K562 (cell line): ENCODE measurements at places on chromosomes 5 and 9. TPM values are rescaled to one million over a fixed set of nuclear protein-coding genes. Genes with fewer than 3 reads are reported as not detected.

DNA sequence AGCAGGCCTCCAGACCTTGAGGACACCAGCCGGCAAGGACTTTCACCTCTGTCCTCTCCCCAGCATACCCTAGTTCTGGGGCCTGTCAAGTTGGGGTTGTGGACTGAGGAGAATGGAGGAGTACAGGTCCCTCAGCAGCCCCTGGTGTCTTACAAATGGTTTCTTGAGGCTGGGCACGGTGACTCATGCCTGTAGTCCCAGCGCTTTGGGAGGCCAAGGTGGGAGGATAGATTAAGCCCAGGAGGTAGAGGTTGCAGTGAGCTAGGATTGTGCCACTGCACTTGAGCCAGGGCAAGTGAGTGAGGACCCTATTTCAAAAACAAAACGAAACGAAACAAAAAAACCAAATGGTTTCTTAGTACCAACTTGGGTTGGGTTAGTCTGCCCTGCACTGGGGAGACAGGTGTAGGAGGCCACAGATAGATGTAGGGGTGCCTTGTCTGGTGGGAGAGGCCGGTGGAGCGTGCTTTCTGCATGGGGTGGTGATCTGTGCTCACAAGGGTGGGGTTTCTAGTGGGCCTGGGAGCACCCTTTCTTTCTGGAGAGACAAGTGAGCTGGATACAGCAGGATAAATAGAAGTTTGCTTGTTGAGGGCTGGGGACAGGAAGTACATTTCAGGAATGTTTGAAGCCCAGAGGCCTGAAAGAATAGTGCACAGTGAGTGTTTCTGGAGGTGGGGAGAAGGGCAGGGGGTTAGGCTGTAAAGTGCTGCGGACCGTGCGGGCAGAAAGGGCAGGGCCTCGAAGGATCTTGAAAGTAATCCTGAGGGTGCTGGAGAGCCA is 37.7 kb upstream of the PSD2 start:
- H3K4me3 ChIP-seq, result no peak overlapping the region
- peaks cover 23% of the 10 kb centered on the region for H3K4me1 ChIP-seq
- no peak for DNase-seq
- H3K36me3 ChIP-seq, result no peaks in the 10 kb centered on the region

DNA sequence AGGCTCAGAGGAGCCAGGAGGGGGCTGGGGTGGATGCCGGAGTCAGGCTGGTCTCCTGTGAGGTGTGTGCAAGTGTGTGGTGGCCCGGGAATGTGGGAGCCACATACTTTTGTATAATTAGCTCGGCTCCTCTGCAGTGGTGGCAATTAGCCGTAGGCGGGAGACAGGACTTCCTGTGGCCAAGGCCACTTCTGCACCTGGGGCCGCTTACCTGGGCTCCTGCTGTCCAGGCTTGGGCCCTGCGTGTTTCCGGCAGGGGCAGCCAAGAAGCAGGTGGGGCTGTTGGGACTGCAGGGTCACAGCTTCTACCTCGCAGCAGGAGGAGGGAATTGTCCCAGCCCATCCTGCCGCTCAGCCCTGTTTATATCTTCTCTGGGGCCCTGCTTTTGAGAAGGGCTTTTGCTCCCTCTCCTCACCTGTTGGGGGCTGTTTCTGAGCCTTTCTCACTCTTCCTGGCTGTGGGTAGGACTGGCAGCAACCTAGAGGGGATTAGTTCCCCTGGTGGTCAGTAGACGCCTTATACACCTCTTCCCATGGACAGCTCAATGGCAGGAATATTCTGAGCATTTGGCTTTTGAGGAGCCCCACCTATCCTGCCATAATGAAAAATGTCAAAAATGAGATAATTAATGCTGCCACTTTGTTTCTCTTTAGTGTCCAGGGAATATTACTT is 145.4 kb upstream of the PITX1 start:
- DNase-seq, result no peak
- H3K36me3 ChIP-seq, result no peaks in the 10 kb centered on the region
- H3K4me3 ChIP-seq, result no peak overlapping the region
- no peaks in the 10 kb centered on the region for H3K27me3 ChIP-seq
- H3K27ac ChIP-seq, result no peak overlapping the region

DNA sequence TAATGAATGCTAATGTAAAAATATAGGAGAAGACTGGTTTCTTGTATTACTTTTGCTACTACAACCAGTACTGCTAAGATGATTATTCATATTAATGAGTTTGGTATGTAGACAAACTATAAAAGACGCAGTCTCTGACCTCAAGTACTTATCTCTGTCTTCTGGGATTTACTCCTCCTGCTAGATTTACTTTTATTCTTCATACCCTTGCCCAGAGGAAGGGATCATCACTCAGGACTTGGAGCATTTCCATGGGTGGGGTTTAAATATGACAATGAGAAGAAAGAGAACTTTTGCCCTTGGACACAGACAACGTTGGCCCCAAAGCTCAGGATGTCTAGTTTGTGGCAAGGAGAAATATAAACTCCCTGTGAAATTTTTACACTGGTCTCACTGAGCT is 126.1 kb downstream of the BNC2 start:
- no peaks in the 10 kb centered on the region for H3K4me1 ChIP-seq
- no peaks in the 10 kb centered on the region for H3K27me3 ChIP-seq
- no peak overlapping the region for H3K27ac ChIP-seq
- H3K4me3 ChIP-seq, result no peak overlapping the region
- no peak for DNase-seq

GRCh38 chr9:74570879-74571512 is 73.9 kb downstream of the RORB start:
- no peaks in the 10 kb centered on the region for H3K4me1 ChIP-seq
- peak; percentile 11 for DNase-seq
- no peak overlapping the region for H3K27ac ChIP-seq

DNA sequence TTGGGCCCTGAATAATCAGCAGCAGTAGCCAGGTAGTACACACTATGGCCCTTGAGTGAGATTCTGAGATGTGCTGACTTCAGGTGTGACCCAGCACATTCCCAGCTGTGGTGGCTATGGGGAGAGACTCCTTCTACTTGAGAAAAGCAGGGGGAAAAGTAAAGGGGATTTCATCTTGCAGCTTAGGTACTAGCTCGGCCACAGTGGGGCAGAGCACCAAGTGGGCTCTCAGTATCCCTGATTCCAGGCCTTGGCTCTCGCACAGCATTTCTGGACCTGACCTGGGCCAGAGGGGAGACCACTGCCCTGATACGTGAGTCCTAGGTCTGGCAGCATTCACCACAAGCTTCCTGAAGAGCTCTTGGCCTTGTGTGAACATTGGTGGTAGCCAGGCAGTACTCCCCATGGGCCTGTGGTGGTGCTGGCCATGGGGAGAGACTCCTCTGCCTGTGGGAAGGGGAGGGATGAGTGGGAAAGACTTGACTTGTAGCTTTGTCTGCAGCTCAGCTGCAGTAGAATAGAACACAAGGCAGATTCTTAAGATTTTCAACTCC is 27.6 kb downstream of the PTGS1 start:
- no peak for DNase-seq
- no peaks in the 10 kb centered on the region for H3K36me3 ChIP-seq
- no peak overlapping the region for H3K4me3 ChIP-seq

DNA sequence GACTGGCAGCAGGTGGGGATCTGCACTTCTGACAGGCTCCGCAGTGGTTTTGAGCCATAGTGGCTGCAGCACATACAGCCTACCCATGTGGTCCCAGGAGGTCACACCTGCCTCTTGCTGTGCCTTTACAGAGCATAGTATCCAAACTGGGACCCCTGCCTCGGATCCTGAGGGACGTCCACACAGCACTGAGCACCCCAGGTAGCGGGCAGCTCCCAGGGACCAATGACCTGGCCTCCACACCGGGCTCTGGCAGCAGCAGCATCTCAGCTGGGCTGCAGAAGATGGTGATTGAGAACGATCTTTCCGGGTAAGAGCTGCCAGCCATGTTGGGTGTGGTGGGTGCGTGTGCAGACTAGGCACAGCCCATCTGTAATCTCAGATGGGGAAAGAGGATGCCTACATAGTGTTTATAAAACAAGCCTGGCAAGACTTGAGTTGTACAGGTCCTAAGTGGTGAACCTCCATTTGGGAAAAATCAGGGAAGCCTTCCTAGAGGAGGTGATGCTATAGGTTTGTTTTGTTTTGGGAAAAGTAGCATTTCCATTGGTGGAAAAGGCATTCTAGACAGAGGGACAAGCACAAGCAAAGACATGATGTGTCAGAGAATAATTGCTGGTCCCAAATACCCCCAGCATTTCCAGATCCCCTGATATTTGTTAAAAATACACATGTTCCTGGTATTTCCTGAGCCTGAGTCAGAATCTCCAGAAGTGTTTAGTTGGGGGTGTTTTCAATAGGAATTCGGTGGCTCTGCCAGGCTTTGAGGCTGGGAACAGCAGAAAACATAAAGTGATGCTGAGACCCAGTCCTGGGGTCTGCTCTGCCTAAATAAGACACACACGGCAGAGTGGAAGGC is 119.2 kb downstream of the DAB2IP start:
- no peak overlapping the region for H3K27ac ChIP-seq
- no peak overlapping the region for H3K4me3 ChIP-seq
- no peak for DNase-seq
- H3K27me3 ChIP-seq, result peaks cover 91% of the 10 kb centered on the region

- peaks cover 3% of the 10 kb centered on the region; the same call in 1 of the 2 replicates for H3K4me1 ChIP-seq
- peaks cover 21% of the 10 kb centered on the region for H3K27me3 ChIP-seq
- no peak for DNase-seq
- no peaks in the 10 kb centered on the region for H3K36me3 ChIP-seq
- H3K27ac ChIP-seq, result no peak overlapping the region
Observed at GRCh38 chr5:151318850-151319732, 15.5 kb upstream of the SLC36A3 start.

- H3K27me3 ChIP-seq, result no peaks in the 10 kb centered on the region
- no peaks in the 10 kb centered on the region for H3K4me1 ChIP-seq
- H3K27ac ChIP-seq, result no peak overlapping the region
- no peak for DNase-seq
- H3K4me3 ChIP-seq, result no peak overlapping the region
Observed at GRCh38 chr5:144101616-144102015, 68.8 kb downstream of the YIPF5 start.

Gene RPS14
- polyA plus RNA-seq, result 4,384 and 5,321 TPM in 2 replicates
